ENCODE measurements at places on chromosomes 1 and 21.

DNA sequence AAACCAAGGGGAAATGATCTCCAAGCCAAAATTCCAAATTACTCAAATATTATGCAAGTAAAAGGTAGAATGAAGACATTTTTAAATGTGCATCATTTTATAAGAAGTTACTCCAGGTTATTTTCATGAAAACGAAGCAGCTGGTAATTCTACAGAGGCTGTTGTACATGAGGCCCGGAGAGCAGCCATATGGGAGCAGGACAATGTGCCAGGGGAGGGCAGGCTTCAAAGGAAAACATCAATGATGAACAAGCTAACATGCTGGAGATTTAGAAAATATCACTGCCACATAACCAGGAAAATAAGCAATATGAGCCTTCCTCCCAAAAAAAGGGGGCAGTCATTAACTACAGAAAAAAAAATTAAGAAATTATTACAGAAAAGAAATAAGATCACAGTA, 109.1 kb downstream of the TIAM1 start:
- no peak for DNase-seq

GRCh38 chr1:166673722-166674121, 165.6 kb upstream of the POGK start:
- no peak for DNase-seq

DNA sequence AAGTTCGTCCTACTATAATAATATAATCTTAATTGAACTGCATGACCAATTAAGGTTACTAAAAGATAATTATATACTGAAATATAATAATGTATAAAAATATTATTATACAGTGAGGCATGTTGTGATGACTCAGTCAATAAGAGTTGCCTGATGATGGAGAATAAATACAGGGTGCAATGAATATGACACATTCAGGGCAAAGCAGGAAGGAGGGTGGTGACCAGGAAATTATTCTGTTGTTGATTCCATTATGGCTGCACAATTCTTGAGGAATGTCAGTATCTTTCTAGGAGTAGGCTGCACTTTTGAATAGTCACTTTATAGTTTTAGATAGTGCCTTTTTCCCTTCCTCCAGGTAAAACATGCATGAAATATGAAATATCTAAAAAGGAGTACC, 46.4 kb upstream of the RGS21 start:
- DNase-seq = no peak

- DNase-seq = no peak
These were observed 10.8 kb downstream of the CRABP2 start for GRCh38 chr1:156694690-156694962.

DNA sequence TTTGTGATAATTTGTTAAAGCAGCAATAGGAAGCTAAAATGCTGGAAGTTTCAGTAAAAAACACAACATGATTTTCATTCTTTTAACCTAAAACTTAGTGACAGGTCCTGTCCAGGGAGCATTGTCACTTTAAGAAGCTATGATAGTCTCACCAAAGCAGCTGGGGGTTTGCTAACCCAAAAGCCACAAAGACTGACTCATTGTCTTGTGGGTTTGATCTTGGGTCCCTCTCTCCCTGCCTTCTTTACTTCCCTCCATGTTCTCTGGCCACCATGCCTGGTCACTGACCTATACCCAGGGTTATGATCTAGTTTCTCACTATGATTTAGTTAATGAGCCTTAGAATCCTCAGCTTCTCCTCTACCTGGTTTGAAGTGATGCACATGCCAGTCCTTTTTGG, 213.5 kb upstream of the PTGFR start:
- DNase-seq = no peak

GRCh38 chr1:165315481-165315880, 41.0 kb downstream of the LMX1A start:
- no peak for DNase-seq

DNA sequence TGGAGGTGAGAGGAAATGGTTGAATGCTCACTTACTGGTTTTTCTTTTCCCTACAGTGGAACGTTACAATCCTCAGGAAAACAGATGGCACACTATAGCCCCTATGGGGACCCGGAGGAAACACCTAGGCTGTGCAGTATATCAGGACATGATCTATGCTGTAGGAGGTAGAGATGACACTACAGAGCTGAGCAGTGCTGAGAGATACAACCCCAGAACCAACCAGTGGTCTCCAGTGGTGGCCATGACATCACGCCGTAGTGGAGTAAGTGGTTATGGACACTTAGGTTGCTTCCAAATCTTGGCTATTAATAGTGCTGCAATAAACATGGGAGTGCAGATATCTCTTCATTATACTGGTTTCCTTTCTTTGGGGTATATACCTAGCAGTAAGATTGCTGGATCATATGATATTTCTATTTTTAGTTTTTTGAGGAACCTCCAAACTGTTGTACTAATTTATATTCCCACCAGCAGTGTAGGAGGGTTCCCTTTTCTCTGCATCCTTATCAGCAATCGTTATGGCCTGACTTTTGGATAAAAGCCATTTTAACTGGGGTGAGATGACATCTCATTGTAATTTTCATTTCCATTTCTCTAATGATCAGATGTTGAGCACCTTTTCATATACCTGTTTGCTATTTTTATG, 48.8 kb upstream of the DARS2 start:
- DNase-seq = no peak

- DNase-seq = no peak
These were observed 6.3 kb downstream of the ZBTB8B start for GRCh38 chr1:32470991-32471694.

- no peak for DNase-seq
These were observed 3.6 kb downstream of the NHLH2 start for GRCh38 chr1:115837341-115837739.

GRCh38 chr1:24416666-24417391, 1.2 kb downstream of the NIPAL3 start:
- no peak for DNase-seq

DNA sequence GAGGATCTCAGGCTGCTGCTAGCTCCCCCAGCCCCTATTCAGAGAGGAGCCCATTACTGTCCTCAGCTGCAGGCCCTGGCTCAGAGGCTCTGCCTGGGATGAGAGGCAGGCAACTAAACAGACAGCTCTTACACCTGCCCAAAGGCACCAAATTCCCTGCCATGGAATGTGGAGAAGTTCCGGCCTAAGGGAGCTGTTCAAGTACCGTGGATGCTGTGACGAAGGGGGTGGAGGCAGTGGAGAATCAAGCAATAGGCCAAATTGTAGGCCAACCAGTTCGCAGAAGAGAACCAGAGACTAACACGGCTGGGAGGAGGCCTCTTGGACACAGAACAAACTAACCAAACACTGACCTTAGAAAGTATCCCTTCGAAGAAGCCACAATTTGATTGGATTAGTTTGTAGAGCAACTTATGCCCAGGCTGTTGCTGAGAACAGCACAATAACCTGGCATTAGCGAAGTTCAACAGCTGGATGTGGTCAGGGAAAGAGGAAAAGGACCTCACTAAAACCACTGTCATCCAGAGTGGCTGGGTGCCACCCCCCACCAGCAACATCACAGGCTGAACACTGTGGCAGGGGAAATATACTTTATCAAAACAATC, 3.6 kb downstream of the C1orf174 start:
- no peak for DNase-seq

GRCh38 chr1:12616709-12617373, 1.2 kb downstream of the DHRS3 start:
- no peak for DNase-seq

DNA sequence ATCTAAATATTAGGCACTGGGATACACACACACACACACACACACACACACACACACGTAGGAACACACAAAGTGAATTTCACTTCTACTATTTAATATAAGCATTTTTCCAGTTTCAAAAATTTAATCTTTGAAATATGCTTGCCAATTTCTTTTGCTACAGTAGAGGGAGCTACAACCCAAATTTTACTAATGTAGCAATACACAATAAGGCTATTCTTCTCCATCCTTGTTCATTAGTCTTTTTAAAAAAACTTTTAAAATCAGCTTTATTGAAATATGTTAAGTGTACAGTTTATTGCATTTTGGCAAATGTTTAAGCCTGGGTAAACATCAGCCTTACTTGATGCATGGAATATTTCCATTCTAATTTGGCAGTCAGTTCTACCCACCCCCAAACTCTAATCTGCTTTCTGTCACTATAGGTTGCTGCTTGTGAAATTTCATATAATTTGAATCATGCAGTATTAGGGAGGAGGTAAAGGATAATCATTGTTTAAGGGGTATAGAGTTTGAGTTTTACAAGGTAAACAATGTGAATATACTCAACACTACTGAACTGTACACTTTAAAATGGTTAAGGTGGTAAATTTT, 93.0 kb upstream of the TENT5C start:
- no peak for DNase-seq

- DNase-seq = no peak
These were observed 201.0 kb upstream of the PTBP2 start for GRCh38 chr1:96520579-96520947.

DNA sequence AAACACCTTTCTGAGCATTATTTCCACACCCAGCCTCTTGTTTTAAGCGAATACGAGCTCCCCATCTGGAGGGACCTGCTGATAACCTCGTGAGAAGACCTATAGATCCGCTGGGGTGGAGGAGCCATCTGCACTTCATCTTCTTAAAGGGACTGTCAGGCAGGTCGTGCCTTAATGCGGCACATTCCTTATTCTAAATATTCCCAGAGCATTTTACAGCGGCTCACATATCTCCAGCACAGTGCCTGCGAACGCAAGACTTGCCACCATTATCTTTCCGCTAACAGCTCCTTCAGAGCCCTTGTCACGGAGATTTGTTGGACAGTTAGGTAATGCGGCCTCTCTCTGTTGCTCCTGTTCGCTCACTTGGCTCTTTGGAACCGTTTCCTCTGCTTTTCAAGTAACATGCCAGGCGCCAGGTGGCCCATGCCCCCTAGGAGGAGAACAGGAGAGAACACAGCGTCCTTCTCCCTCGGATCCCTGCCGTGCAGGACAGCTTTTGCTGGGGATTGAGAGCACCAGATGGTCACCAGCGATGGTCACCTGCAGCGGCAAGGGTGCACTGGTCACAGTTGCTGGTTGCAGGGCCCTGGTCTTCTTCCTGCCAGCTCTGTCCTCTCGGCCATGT, 162.4 kb downstream of the PGBD5 start:
- no peak for DNase-seq

- no peak for DNase-seq
These were observed 191.5 kb downstream of the SDCCAG8 start for GRCh38 chr1:243447347-243447746.

GRCh38 chr1:92125204-92125603, 45.1 kb downstream of the BTBD8 start:
- DNase-seq = no peak

- no peak for DNase-seq
These were observed 67.1 kb downstream of the MAST2 start for GRCh38 chr1:45870500-45870899.

DNA sequence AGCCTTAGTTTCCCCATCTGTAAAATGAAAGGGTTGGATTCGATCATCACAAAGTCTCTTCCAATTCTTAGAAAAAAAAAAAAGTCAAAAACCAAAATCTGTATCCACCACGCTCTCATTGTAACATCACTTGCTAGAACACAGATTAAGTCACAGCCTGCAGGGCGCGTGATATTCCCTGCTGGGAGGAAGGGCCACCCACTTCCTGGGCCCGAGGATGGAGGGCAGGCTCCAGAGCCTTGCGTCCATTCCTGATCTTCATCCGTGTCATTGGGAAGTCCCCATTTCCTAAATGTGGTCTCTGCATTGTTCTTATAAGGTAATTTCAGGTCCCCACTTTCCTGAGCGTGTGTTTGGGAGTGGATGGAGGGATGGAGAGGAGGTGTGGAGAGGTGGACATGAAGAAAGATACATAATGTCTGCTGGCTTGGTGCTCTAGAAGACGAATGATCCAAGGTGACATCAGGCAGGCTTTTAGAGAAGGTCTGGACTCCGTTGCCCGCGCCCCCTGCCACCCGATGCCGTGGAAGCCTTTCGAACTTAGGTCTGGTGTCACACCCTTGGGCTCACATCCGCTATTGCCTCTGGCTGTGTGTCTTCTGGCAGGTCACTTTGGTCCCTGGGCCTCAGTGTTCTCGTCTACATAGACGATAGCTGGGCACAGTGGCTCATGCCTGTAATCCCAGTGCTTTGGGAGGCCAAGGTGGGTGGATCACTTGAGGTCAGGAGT, 56.1 kb downstream of the ATP5PO start:
- no peak for DNase-seq

GRCh38 chr1:226826479-226827261, 43.7 kb upstream of the PSEN2 start:
- no peak for DNase-seq

GRCh38 chr1:230195199-230195598, 128.2 kb downstream of the GALNT2 start:
- DNase-seq = no peak

- DNase-seq = no peak
These were observed 44.7 kb downstream of the ENAH start for GRCh38 chr1:225608014-225608796.

GRCh38 chr1:209412036-209412435, 171.5 kb upstream of the CAMK1G start:
- no peak for DNase-seq

DNA sequence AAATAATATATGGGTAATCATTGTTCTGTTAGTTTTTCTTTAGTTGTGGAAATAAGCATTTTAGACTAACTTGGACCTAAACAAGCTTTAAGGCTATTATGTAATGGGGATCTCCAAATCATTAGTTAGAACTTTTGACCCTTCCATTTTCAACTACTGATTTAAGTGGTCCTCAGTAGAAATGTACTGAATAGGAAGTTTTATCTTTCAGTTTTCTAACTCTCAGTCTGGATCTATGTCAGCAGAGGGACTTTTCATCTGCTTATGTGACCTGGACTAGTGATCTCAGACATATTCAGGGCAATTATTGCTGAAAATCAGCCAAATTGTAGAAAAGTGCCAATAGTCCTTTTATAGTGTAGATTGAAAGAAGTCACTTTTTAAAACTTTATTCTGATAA, 56.0 kb downstream of the SASS6 start:
- no peak for DNase-seq

- no peak for DNase-seq
These were observed 56.8 kb upstream of the ABCG1 start for GRCh38 chr21:42161956-42162681.

DNA sequence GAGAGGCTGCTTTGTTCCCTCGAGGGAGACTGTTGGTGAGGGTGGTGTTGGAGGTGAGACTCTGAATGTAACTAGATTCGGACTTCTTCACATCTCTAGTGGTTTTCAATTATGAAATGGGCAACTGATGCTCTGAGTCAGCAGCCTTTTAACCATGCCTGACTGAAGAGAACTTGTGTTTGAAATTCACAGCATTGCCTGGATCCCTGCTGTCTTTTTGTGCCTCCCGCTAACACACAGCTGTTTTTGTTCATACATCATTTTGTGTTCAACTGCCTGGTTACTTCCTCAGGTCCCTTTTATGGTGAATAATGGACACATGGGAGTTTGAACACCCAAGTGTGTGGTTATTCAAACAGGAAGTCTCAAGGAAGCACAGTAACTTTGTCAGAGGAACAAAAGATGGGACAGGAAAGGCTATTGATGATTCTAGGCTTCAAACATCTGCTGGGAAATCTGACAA, 16.8 kb downstream of the LAMC1 start:
- no peak for DNase-seq

DNA sequence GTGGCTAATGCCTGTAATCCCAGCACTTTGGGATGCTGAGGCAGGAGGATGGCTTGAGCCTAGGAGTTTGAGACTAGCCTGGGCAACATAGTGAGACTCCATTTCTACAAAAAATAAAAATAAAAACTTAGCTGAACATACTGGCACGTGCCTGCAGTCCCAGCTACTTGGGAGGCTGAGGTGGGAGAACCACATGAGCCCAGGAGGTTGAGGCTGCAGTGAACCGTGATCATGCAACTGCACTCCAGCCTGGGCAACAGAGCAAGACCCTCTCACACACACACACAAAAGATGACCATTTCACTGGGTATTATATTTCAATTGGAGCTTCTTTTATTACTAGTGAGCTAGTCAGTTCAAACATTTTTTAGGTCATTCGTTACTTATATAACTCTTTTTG, 116.9 kb upstream of the SLC35F3 start:
- no peak for DNase-seq
